ENCODE measurements at places on chromosomes 4 and X. TPM values are rescaled to one million over a fixed set of nuclear protein-coding genes. Genes with fewer than 3 reads are reported as not detected.

- peak; percentile 70 for DNase-seq
Observed at GRCh38 chrX:150990910-150991309, 7.8 kb downstream of the HMGB3 start.

GRCh38 chrX:115400960-115401359 lies 111.4 kb downstream of the LUZP4 start:
- peak; percentile 68 for DNase-seq

DNA sequence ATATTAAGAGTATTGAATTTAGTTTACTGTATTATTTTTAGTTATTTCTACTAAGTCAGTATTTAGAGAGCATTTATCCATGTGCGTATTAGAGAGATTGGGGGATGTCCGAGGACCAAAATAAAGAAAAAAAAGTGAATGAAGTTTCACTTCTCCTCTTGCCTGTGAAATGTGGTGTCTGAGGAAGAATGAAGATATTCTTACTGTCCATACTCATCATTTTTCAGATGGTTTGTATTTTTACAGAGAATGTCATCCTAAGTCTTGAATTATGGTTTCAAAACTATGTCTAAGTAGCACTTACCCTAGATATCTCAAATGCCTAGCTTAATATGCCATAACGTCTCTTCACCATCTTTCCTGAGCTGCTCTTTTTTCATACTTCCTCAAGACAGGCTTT lies 854.3 kb downstream of the C4orf33 start:
- no peak for DNase-seq

GRCh38 chr4:100926039-100926717 lies 408.4 kb upstream of the EMCN start:
- DNase-seq, result no peak

GRCh38 chr4:7108660-7109059 lies 40.8 kb upstream of the GRPEL1 start:
- no peak for DNase-seq

DNA sequence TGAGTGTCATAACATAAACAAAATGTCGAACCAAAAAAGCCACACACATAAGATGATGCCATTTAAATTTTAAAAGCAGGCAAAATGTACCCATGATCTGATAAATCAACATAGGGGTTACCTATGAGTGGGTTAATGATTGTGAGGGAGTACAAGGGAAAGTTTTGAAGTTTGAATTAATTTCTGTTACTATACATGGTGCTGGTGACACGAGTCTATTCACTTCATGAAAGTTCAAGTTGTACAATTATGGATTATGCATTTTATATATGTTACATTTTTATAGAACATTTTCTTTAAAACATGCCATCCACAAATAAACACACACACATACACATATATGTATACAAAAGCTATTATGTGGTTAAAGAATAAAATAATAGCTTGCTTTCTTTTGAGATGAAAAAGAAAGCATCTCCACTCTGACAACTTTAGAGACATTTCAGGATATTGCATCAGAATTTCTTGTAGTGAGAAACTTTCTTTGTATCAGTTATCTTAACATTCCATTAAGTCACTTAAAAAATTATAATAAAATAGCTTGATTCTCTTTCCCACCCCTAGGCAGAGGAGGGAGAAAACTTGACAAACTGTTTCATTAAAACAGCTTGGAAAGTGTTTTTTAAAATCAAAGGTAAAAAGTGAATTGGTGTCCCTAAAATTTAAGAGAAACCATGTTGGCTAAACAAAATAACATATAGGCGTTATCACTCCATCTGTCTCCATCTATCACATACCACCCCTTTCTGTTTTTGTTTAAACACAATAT lies 891.8 kb upstream of the NDST4 start:
- DNase-seq, result no peak

DNA sequence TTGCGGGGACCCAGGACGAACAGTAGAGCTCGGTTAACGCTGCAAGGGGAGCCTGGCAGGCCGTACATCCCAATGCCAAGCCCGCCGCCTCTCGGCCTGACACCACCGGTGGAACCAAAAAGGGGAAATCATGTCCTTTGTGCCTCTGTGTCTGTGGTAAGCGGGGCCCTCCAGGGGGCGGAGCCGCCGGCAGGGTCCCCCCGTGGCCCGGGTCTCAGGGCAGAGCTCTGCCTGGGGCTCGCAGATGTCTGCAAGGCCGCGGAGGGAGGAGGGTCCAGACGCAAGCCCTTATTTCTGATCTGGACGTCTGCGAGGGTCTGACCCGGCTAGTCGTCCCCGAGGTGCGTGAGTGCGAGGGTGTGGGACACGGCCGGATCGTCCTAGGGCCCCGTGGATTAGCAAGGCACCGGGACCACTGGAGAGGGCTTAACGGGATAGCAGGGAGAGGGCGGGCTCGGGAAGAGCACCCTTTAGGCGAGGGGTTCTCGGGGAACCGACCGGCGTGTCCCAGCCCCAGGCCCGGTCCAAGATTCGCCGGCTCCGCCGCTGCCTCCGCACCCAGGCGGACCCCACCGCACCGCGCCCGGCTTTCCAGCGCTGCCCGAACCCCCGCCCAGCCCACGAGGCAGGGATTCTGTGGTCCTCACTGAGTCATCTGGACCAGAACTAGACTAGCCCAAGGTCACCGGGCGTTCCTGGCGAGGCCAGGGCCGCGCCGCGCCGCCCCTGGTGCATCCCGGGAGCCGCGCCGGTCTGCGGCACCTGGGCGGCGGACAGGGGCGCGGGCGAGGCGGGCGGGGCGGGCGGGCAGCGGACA lies 863 bp upstream of the FAM193A start:
- DNase-seq, result peak; percentile 85

TSC22D3 gene
- total RNA-seq, result 9.9 TPM

STS gene
- 6.6 TPM for total RNA-seq

RASGEF1B gene
- total RNA-seq, result 19.4 TPM

DNA sequence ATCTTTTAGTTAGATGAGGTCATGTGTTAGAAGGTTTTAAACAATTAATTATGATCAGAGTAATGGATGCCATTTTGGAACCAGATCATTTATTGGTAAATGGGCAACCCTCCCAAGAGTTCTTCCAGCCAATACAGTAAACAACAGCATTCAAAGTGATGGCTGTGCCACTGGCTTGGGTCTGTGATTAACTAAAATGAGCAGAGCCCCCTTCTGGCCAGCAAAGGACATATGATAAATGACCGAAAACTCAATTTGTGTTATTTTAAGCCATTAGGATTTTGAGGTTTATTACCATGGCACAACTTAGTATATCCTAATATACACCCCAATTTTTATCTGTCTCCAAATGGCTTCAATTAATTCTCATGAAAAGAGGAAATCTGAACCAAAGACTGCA lies 90.8 kb upstream of the NPFFR2 start:
- DNase-seq, result peak; percentile 65

GRCh38 chr4:149322203-149322602 lies 493.4 kb downstream of the IQCM start:
- no peak for DNase-seq

Data from endodermal cell (in vitro differentiated cells).